ENCODE measurements at places on chromosomes 7 and 10. TPM values are rescaled to one million over a fixed set of nuclear protein-coding genes. Genes with fewer than 3 reads are reported as not detected.

DNA sequence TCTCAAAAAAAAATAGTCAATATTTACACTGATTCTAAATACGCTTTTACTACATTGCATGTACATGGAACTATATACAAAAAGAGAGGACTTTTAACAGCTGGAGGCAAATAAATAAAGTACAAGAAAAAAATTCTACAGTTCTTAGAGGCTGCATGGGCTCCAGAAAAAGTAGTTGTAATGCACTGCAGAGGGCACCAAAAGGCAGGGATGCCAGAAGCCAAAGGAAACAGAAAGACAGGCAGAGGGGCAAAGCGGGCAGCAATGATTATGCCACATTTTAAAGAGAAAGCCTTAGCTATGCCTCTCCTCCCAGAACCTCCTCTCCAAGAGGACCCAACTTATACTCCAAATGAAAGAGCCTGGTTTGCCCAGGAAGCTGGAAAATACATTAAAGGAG lies 11.6 kb upstream of the ADCK2 start:
- no peak for DNase-seq

GRCh38 chr10:35195361-35196306 lies 69.0 kb downstream of the CREM start:
- DNase-seq: peak; percentile 41

The FAM25A gene
- total RNA-seq: not detected

DNA sequence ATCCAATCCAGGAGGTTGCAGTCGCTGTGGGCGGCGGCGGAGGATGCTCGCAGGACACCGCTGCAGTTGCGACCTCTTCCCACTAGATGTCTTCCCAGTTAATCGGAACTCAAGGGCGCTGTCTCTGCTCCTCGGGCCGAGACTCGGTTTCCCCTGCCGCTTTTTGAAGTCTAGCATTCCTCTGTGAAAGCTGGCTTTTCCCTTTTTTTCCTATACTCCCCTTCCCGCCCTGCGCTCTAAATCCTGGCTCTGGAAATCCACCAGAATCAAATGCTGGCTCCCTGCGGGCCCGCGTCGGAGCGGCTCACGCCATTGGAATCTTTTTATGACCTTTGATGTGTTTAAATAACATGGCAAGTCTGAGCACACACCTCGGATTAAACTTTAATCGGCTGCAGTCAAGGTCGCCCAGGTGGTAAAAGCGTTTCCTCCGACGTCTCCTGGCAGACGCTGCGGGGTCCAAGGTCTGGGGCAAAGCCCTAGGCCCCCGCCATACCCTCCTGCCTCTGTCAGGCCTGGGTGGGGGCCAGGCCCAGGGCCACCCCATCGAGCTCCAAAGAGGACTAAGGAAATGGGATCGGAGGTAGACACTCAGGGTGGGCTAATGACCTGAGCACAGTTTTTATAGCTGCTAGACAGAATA lies 10.7 kb upstream of the HOXA13 start:
- DNase-seq: no peak

DNA sequence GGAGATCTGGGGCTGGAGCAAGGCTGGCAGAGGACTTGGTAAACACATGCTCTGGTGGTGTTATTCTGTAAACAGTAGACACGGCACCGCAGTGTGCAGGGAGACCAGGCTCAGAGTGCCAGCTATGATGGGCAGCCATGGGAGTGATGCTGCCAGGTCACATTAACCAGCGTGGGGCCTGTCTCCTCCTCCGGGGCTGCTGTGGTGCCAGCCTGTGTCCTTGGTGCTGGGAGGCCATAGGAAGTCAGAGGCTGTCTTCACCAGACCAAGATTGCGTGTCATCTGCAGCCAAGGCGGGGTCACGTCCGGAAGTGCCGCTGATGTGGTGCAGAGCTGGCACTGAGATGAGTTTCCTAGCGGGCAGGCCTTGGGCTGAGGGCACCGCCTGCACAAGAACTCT lies 236.0 kb downstream of the GLRX3 start:
- DNase-seq: no peak

GRCh38 chr7:73999664-74000435 lies 28.1 kb upstream of the ELN start:
- DNase-seq: no peak

The USP6NL gene
- total RNA-seq: 7.9 TPM

DNA sequence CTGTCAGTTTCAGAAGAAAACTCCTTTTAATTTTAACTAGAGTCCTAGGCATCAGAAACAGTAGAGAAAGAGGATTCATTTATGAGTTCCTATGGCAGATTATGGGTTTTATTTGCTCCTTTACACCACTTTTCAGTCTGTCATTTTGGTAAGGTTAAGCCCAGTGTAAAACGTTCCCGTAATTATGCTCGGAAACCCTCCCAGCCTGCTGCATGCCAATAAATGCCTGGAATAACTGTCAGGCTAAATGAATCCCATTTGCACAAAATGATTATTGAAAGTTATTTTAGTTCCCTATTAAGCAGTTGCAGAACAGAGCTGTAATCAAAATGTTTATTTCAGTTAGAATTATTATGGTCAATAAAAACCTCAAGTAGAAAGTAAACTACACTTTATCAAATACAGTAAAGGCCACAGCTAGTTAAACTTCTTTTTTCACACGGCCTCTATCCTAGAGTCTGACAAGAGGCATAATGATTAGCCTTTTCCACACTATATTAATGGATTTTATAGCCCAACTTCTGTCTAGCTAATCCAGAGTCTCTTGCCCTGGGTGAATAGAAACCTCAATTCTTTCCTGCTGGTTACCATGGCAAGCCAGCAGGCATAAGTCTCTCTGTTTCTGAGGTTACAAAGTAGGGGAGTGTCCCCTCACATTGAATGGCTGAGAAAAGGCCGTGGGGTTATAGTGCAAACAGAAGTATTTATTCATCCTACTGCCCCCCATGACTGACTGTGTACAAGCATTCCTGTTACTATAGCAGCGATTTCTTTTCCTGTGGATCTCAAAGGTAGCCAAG lies 80.8 kb upstream of the NPVF start:
- no peak for DNase-seq

DNA sequence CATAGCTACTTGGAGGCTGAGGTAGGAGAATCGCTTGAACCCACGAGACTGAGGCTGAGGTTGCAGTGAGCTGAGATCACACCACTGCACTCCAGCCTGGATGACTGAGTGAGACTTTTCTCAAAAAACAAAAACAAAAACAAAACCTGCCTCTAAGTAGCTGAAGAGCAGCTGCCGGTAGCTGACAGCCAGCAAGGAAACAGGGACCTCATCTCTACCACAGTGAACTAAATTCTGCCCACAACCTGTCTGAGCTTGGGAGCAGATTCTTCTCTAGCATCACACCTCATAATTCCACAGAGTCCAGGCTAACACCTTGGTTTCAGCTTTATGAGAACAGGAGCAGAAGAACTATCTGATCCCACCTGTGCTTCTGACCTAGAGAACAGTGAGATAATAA lies 246.2 kb downstream of the KCND2 start:
- DNase-seq: no peak

DNA sequence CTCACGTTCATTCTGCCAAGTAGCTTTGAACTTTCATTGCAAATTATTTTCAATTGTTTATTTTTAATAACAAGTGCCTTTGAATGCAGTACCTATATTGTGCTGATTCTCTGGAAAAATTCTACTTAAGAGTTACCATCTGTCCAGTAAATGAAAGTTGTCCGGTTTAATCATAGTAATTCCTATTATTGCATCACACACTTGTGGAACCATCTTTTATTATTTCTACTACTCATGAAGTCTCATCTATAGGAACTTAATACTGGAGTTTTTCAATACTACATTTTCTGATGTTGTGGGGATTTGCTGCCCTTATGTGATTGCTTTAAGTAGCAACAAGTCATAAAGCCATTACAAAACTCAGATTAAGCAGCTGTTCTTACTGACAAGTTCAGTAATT lies 16.5 kb upstream of the SKAP2 start:
- DNase-seq: no peak

The GBX1 gene
- total RNA-seq: 1.9 TPM

- DNase-seq: no peak
Observed at GRCh38 chr7:98075801-98076200, 30.9 kb upstream of the LMTK2 start.

GRCh38 chr7:55476852-55477780 lies 95.2 kb downstream of the VOPP1 start:
- DNase-seq: no peak

DNA sequence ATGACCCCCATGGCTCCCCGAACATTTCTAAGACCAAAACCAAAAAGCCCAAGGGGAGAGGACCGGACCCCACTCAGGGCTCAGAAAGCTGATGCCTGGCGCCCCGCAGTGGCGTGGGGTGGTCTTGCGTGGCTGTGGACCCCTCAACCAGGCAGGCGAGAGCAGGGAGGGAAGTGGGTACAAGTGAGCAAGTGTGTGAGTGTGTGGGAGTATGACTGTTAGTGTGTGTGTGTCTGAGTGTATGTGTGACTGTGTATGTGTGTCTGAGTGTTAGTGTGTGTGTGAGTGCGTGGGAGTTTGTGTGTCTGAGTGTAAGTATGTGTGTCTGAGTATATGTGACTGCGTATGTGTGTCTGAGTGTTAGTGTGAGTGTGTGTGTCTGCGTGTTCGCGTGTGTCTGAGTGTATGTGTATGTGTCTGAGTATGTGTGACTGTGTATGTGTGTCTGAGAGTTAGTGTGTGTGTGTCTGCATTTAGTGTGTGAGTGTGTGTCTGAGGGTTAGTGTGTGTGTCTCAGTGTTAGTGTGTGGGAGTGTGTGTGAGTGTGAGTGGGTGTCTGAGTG lies 34.0 kb upstream of the INSIG1 start:
- DNase-seq: no peak

The SPDYE8 gene
- total RNA-seq: not detected

- DNase-seq: no peak
Observed at GRCh38 chr10:72792288-72792687, 100.3 kb downstream of the MCU start.

DNA sequence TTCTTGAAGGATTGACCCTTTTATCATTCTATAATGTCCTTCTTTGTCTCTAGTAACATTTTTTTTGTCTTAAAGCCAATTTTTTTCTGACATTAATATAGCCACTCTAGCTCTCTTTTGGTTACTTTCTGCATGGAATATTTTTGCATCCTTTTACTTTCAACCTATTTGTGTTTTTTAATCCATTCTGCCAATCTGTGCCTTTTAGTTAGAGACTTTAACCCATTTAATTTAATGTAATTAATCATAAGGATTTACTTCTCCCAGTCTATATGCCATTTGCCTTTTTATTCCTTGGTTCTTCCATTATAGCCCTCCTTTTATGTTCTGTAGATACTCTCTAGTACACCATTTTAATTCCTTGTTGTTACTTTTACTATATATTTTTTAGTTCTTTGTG lies 32.7 kb upstream of the RABGEF1 start:
- no peak for DNase-seq

The SHTN1 gene
- total RNA-seq: 2.0 TPM

- peak; percentile 53 for DNase-seq
Observed at GRCh38 chr10:31320550-31321211, 1.7 kb downstream of the ZEB1 start.

DNA sequence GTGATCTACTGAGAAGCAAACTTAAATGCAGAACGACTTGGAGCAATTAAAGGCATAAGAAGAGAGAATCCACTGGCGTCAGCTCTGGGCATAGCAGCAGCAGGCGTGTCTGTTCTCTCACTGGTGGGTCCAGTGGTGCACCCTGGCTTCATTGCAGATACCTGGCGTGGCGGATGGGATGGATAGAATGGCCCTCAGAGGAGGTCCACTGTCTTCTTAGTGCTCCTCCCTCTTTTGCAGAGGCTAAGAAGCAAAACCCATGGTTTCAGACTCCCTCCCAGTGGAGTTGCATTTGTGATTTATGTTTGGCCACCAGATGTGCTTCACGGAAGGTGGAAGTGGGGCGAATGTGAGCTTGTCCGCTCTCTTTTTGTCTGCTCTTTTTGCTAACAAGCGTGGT lies 28.4 kb upstream of the PRKAG2 start:
- no peak for DNase-seq

DNA sequence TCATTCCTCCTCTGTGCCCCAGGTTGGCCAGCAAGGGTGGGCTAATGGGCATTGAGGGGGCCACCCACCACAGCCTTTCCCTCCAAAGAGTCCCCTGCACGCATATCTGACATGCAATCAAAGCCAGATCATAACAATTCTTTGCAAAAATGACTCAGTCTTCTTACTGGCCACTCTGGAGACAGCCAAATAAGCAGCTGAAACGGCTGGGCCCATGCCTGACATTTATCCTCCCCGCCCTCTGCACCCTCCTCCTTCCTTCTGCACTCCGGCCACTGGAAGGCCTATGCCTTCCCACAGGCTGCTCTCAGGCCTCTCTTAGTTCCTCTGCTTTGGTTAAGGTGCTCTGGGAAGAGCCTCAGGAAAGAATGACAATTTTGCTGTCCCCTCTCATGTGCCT lies 29.2 kb upstream of the NPFFR1 start:
- DNase-seq: no peak

The FAM180A gene
- 19.7 TPM for total RNA-seq

GRCh38 chr7:100855515-100855914 lies 3.0 kb downstream of the SLC12A9 start:
- DNase-seq: no peak

- no peak for DNase-seq
Observed at GRCh38 chr10:42836096-42836495, 53.5 kb downstream of the BMS1 start.

DNA sequence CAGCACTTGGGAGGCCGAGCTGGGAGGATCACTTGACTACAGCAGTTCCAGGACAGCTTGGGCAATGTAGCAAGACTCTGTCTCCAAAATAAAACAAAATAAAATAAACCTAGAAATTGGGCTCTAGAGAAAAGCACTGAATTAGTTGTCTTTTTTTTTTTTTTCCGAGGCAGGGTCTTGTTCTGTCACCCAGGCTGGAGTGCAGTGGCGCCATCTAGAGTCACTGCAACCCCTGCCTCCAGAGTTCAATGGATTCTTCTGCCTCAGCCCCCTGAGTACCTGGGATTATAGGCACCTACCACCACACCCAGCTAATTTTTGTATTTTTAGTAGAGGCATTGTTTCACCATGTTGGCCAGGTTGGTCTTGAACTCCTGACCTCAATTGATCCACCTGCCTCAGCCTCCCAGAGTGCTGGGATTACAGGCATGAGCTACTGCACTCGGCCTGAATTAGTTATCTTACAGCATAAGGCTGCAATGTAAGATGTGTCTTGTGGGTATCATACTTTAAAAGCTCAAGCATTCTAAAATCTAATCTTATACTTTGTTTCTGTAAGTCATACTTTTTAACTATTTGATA lies 12.8 kb downstream of the MEIG1 start:
- no peak for DNase-seq

DNA sequence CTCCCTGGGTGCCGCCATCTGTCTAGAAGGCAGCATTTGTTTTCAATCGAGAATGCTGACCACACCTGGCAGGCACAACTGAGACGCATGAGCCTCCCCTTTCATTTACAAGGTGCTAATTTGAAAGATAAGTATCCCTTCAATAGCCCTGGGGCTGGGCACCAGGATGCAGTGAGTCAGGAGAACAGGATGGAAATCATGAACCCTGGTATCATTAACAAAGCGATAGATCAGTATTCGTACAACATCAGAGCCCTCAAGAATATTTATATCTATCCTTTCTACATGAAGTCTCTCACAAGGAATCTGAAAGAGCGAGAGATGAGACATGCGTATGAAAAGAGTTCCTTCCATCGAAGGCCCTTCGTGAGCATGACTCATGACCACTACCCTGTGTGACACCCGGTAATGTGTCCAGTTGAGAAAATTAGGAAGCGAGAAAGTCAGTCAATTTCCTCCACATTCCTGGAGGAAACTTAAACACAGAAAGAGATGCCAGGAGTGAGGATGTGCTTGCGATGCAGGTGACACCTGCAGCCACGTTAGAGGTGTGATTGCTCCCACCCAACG lies 123.1 kb upstream of the PITRM1 start:
- DNase-seq: no peak

GRCh38 chr10:29535012-29535777 lies 99.6 kb downstream of the SVIL start:
- peak; percentile 51 for DNase-seq

GRCh38 chr7:90931986-90932916 lies 332.0 kb upstream of the FZD1 start:
- DNase-seq: no peak

Data from left ventricle myocardium inferior (tissue), 1 donor.